ENCODE measurements at places on chromosomes 12 and 14.
A peak's percentile ranks its signal among the peaks of the same experiment; 100 is the strongest.

DNA sequence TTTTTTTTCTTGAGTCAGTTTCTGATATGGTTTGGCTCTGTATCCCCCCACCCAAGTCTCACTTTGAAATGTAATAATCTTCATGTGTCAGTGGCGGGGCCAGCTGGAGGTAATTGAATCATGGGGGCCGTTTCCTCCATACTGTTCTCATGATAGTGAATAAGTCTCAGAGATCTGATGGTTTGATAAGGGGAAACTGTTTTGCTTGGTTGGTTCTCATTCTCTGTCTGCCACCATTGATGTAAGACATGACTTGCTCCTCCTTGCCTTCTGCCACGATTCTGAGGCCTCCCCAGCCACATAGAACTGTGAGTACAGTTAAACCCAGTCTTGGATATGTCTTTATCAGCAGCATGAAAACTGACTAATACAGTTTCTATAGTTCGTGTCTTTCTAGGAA is 42.9 kb downstream of the WNK1 start:
- DNase-seq, result peak; percentile 72

DNA sequence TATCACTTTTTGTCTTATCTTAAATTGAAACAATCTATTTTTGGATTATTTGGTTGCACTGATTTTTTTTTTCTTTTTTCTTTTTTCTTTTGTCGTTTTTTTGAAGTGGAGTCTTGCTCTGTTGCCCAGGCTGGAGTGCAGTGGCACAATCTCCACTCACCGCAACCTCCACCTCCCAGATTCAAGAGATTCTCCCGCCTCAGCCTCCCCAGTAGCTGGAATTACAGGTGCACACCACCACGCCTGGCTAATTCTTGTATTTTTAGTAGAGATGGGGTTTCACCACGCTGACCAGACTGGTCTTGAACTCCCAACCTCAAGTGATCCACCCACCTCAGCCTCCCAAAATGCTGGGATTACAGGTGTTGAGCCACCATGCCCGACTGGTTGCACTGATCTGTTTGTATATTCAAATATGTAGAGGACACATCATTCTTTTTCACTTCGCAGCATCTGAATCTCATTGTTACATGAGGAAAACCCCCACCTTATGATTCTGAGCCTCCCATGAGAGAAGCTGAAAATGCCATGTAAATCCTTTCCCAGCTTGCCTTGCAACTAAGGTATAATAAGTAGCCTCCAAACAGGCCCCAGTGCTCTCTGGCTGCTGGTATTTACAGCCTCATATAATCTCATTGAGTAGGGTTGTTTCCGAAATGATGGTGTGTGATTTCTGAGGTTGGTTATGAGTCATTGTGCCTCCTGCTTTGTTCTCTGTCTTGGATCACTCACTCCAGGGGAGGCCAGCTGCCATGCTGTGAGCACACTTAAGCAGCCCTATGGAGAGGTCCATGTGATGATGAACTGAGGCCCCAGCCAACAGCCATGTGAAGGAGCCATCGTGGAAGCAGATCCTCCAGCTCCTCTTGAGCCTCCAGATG is 5.2 kb upstream of the HSP90B1 start:
- DNase-seq, result peak; percentile 51

DNA sequence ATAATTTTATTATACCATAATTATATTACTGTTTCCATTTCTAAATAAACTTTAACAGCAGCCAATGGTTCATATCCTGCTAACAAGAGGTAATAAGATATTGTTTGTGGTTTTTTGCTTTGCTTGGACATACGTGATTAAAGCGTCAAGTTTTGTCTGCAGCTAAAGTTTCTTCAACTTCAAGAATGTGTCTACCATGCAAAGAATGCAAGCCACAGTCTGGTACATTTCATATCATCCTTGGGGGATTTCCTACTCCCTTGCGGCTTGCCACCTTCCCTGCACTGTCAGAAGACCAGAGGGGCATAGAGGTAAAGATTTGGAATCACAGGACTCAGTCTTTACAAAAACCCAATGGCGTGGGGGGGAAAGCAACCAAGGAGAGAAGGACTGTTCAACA is 125.2 kb downstream of the MED13L start:
- no peak for DNase-seq

DNA sequence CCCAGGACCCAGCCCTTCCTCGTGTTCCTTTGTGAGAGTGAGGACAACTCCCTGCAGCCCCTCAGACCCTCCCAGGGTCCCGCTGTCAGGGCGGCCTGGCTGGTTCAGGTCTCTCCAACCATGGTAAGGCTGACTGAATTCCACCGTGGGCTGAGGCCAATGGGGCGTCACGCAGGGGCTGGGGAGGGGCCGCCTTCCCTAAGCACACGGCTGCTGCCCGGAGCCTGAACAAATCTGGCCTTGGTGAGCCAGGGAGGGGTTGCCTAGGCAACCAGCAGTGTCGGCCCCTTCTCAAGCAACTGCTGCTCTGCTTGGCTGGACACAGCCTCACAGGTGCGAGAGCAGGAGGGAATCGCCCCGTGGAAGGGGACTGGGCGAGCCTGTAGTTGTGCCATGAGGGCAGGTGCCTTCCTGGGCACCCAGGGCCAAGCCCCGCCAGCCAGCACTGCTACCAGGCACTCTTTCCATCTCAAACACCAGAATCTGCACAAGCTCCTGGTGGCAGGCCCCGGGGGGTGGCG is 37.0 kb upstream of the GALNT9 start:
- DNase-seq, result no peak

All from stimulated activated CD4-positive, alpha-beta T cell treated with anti-CD3 and anti-CD28 coated beads, Interleukin-2, amount 100 ng/mL, for 24 hours (primary cell).